Activated CD4-positive, alpha-beta T cell treated with anti-CD3 and anti-CD28 coated beads for 4 hours (primary cell): ENCODE measurements at places on chromosomes 4 and X.
A peak's percentile ranks its signal among the peaks of the same experiment; 100 is the strongest.

- DNase-seq: no peak
These were observed 19.8 kb upstream of the XKRX start for GRCh38 chrX:100948557-100948956.

- DNase-seq: no peak
These were observed 53.3 kb downstream of the WDFY3 start for GRCh38 chr4:84913176-84913575.

- no peak for DNase-seq
These were observed 637.9 kb downstream of the FAT4 start for GRCh38 chr4:125952631-125953030.

GRCh38 chr4:15068298-15068697 is 66.0 kb downstream of the CPEB2 start:
- DNase-seq: no peak

DNA sequence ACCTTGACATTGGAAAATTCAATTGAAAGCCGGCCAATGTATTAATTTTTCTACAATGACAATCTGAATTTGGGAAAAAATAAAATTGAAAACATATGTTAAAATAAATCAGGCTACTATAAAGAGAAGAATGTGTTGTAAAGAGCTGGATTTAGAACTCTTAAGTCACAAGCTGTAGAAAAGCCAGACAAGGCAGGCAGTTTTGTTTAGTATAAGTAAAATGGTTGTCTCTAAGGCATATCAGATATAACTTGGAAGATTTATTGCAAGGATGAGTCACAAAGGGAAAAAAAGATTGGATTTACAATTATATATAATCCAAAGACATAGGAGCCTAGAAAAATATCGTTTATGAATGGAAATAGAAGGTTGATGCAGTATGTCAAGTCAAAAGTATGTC is 549.1 kb upstream of the EPHA5 start:
- DNase-seq: no peak

DNA sequence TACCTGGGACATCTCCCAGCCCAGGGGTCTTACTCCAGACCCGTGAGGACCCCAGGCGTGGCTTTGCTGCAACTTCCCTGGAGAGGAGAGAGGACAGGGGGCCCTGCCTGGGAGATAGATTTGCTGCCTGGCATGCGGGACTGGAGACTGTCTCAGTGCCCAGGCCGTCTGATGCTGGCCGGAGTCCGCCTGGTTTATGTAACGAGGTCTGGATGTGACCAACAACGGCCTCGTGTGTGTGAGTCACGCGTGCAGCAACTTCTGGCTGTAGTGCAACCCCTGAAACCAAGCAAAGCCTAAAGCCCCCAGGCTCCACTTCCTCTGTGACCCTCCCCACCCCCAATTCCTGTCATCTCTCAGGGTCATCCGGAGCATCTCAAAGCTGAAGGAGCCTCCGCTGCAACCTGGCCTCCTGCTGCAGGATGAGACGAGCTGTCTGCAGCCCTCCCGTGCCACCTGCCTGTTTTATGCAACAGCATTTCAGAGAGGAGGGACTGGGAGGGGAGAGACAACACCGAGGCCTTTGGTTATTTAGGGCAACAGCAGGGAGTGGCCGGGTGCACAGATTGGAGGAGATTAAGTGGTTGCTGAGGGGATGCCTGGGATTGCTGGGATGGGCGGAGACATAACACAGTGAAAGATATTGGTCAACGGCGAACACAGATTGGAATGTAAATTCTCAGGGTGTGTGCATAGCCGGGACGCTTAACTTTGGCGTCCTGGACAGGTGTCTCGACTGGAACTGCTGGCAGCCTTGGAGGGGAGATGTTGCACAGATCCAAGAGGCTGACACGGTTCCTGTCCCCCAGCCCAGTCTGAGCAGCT is 16.0 kb downstream of the XG start:
- no peak for DNase-seq

DNA sequence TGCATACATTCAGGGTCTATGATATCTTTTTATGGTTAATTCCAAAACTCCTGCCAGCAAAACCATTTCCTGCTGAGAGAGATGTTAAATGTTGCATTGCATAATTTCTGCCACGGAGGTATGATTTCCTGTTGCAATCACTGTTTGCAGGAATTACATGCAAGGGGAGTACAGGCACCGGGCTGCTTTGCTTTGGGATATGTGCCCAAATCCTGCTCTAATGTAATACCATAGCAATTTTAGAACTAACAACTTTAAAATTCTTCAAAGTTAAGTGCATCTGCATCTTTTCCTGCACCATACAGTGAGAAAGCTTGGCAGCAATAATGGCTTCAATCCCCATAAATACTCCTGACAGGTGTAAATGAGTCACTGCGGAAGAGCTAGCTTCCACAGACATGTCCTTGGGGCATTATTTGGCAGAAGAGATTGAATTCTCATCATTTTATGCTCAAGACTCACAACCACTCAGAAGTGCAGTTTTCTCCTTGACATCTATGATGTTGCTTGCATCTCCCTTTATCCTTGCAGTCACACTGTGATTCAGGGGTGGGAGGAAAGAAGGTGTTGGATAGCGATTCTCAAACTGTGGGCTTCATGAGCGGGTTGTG is 29.6 kb downstream of the TRIM2 start:
- DNase-seq: no peak

DNA sequence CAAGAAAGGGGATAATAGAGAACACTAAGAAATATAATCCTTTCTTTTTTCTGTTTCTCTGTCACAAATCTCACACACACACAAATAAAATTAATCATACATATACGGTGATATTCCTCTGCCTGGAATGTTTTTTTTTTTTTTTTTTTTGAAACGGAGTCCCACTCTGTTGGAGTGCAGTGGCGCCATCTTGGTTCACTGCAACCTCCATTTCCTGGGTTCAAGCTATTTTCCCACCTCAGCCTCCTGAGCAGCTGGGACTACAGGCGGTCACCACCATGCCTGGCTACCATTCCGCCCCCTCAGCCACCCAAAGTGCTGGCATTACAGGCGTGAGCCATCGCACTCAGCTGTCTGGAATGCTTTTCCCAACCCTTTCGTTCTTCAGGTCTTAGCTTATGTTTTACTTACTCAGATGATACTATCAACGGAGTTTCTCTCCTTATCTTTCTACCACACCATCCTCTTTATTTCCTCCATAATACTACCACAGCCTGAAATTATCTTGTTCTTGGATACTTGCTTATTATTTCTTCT is 69.3 kb downstream of the ANKRD17 start:
- DNase-seq: no peak

- no peak for DNase-seq
These were observed 365.4 kb upstream of the EPHA5 start for GRCh38 chr4:66035701-66036100.

DNA sequence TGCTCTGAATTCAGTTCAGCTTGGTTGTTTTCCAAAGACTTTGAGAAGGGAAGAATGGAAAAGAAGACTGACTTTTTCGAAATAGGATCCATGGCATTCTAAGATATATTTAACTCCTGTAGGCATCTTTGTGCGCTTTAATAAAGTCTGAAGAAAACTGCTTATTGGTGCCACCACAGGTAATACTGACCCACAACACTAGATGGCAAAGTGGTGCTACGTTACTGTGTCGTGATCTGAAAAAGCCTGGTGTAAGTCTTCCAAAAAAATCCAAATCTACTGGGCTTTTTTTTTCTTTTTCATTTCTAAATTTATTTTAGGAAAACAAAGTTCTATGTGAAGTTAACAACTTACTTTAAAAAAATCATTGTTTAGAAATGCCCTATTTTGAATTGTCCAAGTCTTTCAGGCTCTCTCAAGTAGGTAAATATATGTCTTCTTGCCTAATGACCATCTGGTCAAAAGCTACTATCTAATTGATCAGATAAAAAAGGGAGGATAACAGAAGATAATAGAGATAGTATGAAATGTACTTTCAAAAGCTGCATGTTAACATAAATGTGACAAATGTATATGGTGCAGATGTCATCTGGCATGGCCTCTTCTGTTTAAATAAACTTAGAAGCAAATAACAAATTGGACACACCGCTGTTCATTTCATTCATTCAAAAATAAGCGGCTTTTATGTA is 47.0 kb upstream of the MID1IP1 start:
- peak; percentile 39 for DNase-seq

GRCh38 chr4:93749292-93749761 is 79.2 kb upstream of the ATOH1 start:
- no peak for DNase-seq

DNA sequence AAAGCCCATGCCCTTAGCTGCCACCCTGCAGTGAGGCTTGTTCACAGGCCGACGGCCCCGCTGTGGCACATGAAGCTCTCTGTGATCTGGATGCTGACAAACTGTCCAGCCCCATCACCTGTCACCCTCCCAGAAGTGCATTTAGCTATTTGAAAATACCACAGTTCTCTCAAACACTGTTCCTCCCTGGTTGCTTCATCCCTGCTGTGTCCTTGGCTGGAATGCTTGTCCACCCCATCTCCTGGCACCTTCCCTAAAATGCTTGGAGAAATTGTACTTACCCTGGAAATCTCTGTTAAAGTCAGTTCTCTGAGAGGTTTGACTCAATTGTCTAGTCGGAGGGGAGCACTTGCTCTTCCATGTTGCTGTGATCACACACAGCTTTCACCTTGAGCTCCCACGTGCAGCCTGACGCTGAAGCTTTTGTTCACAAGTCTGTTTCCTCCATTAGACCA is 10.1 kb downstream of the SYNPO2 start:
- no peak for DNase-seq

DNA sequence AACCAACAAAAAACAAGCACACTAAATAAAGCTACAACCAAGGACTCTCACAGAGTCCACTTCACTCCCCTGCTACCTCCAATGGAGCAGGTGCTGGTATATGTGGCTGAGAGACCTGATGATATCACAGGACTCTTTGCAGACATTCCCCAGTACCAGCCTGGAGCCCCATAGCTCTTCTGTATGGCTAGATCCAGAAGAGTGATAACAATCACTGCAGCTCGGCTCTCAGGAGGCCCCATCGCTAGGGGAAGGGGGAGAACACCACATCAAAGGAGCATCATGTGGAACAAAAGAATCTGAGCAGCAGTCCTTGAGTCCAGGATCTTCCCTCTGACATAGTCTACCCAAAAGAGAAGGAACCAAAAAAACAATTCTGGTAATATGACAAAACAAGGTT is 237.1 kb upstream of the TLL1 start:
- no peak for DNase-seq

DNA sequence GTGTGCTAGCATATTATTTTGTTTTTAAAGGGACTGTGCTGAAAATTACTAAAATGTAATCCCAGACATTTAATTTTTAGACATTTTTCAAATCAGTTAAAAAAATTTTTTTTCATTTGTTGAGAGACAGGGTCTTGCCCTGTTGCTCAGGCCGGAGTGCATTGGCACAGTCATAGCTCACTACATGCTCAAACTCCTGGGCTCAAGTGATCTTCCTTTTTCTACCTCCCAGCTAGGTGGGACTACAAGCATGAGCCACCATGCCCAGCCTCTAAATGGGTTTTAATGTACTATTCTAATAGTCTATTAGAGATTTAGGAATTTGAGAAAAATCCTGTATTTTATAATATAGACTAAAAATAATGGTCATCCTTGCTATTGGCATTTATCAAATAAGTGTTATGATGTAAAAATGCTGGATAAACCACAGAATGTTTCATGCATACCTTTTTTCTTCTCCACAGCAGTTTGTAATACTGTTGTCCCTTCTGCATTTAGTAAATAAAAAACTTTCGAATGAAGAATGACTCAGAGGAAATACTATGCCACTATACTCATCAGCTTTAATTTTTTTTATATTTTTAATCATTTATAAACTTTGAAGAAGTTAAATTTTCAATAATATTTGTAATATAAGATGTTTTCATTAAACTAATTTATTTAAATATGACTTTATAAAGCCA is 29.9 kb downstream of the CPEB2 start:
- DNase-seq: no peak

DNA sequence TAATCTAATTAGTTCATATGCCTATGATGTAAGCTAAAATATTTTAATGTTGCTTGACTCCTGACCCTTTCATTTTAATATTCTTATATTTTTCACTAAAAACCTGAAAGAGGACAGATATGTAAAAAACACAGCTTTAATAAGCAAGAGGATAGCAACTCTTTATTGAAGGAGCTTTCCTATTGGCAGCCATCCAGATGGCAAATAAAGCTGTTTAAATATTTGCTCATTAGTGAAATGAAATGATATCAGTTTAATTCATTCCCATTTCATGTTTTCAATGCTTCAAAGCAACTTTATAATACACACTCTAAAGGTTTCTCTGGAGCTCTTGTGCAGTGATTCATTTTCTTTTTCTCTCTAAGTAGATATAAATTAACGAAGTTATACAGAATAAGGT is 473.4 kb downstream of the PCDH7 start:
- no peak for DNase-seq

- no peak for DNase-seq
These were observed 204.8 kb upstream of the NUDT6 start for GRCh38 chr4:123127218-123127617.

GRCh38 chrX:25020391-25020904 is 4.7 kb upstream of the ARX start:
- DNase-seq: no peak

GRCh38 chrX:10992110-10992509 is 119.0 kb upstream of the HCCS start:
- no peak for DNase-seq

GRCh38 chrX:85109235-85109634 is 105.6 kb downstream of the APOOL start:
- peak; percentile 5 for DNase-seq

DNA sequence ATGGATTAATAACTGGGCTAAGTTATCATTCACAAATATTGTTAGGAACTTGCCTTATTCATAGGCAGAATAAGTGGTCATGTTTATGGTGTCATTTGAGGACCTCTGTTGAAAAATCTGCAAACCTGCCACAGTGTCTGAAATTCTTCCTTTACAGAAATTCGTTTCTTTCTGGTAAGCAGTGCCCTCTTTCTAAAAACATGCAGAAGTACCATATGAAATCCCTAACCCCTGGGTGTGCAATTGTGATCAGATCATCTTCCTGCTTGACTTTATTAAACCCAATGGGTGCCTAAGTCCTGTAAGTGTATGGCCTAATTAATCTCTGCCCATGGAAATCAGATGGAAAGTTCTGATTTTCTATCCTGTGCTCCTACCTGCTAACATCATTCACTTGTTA is 4.4 kb upstream of the HTATSF1 start:
- no peak for DNase-seq

DNA sequence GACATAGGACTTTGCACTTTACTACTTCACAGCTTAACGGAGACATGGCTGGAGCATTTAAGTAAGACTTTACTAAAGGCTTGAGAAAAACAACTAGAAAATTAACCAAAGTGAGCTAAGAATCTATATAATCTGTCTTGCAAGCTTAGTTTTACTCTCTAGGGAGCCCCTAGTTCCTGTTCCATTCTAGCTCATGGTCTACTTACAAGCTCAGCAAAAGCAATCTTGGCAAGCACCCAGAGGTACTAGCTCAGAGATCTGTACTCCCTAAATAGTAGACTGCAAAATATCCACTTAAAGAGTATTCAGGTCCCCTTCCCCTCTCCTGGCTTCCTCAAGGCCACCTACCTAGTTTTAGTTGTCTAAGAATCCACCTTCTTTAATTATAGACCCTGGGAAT is 469.0 kb downstream of the IDS start:
- DNase-seq: no peak

GRCh38 chr4:13166214-13166613 is 317.9 kb downstream of the RAB28 start:
- DNase-seq: no peak
